ENCODE measurements at places on chromosomes 6 and 20.

DNA sequence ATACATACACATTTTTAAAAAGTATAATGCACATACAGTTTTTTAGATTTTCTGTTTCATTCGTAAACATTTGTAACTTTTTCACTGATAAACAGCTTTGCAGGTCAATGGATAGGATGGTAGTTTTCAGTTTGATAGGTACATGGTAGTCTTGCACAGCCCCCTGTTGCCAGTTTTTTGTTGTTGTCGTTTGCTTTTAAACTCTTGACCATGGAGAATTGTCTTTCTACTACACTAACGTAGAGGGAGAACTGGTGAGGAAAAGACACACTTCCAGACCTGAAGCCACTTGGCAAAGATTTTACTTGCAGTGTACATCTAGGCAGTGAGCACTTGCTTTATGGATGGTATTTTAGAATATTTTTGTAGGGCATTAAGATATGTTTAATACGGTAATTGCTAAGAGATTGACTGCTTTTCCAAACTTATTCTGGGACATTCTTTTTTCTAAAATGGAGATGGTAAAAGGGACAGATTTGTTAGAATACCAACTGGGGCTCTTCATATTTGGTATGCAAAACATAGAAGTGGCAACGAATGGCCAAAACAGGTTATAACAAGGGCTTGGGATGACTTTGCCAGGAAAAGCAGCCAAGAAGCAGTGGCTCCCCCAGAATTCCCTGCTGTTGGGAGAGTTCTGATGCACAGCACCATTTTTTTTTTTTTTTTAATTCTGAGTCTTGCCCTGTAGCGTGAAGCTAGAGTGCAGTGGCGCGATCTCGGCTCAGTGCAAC, 1.5 kb downstream of the PYGB start:
- DNase-seq: no peak

DNA sequence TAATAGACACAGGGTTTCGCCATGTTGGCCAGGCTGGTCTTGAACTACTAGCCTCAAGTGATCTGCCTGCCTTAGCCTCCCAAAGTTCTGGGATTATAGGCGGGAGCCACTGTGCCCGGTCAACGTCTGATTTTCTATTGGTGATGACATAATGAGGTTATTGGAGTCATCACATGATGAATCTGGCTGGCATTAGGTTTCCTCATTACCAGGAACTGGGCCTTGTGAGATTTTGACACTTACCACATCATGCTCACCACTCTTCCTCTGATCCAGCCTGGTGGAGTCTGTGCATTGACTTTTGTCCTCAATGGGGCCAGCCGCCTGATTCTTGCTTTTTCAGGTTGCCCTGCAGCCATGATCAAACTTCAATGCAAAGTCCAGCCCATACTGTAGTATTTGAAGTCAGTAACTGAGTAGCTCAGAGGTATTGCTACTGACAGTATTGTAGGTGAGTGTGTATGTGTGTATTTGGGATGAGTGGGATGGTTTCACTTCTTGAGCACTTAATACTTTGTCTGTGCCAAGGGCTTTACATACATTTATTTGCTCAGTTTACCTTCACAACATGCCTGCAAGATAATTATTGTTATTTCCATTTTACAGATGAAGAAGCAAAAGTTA, 16.0 kb downstream of the ANKS1A start:
- DNase-seq: no peak

DNA sequence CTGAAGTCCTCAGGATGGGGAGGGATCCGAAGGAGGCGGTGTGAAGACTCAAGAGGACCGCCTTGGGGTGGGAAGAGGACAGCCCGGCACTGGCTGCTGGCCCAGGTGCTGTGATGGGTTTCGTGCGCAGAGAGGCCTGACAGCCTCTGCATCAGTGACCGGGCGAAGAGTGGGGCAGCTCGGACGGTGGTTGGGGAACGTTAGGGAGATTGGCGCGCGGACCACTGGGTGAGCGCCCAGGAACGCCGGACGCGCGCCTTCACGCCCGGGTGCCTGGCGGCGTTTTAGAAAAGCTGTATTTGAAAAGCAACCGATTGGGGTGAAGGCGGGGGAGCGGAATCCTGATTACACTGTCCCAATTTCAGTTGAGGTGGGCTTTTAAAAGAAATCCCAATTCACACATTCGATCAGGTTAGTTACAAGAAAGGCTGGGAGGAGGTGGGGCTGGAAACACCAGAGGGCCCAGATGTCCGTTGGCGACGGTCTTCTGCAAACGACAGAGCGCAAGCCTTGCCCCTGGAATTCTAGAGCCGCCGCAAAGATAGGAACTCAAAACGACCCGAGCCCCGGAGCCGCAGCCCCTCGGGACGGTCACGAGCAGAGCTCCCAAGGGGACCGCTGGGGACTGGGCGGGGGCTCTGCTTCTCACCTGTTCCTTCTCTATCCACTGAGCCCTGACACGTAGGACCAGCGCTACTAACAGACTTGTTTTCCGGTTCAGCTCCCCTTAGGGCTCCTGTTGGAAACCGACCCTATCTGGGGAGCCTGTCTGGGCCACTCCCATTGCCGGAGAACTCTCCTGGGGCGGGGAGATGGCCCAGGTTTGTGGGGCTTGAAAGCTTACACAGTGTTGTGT, 8.5 kb upstream of the TRIM40 start:
- DNase-seq: no peak

GRCh38 chr6:90286884-90287488, 9.7 kb downstream of the BACH2 start:
- DNase-seq: no peak

GRCh38 chr6:31799781-31800180, 4.2 kb upstream of the VARS1 start:
- DNase-seq: no peak

DNA sequence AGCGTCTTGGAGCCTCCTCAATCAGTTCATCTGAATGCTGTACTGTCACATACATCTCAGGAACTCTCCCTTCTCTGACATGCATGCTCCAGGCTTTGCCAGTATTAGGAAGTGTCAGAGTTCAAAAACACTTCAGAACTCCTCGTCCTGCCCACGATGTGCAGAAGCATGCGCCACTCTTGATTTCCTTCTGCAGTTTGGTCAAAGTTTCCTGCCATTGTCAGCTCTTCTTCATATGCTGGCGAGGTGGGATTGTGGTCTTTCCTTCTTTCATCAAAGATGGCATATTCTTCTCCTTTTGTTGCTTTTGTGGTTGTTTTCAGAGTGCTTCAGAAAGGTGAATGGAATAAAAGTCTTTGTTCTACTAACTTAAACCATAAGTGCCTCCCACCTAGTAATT, 21.0 kb downstream of the SLC13A3 start:
- no peak for DNase-seq

DNA sequence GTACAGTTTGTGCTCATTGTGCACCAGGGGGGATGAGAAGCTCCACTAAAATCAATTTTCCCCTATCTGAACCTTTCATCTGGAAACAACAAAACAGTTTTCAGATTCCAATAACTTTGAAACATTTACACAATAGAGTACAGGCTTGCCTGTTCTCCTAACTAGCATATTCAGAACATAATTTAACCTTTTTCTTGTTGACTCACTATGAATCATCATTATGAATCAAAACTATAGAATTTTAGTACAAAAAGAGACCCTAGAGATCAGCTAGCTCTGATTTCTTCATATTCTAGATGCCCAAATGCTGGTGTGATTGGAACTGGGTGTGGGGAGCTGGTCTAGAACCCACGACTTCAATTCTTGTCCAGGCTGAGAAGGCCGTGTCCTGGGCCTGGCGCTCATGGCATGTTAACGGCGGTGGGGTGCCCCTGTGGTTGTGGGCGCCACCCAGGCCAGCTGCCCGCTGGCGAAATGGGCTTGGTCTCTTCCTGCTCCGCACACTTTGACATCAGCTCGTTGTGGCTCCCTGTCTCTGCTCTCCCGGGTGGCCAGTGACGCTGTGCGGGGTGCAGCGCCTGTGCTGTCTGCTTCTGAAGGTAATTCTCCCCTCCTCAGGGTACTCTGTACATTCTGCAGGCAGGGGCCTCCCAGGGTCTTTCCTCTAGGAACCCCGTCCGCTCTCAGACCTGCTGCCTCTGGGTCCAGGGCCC, 29.9 kb upstream of the AGPAT4 start:
- no peak for DNase-seq

DNA sequence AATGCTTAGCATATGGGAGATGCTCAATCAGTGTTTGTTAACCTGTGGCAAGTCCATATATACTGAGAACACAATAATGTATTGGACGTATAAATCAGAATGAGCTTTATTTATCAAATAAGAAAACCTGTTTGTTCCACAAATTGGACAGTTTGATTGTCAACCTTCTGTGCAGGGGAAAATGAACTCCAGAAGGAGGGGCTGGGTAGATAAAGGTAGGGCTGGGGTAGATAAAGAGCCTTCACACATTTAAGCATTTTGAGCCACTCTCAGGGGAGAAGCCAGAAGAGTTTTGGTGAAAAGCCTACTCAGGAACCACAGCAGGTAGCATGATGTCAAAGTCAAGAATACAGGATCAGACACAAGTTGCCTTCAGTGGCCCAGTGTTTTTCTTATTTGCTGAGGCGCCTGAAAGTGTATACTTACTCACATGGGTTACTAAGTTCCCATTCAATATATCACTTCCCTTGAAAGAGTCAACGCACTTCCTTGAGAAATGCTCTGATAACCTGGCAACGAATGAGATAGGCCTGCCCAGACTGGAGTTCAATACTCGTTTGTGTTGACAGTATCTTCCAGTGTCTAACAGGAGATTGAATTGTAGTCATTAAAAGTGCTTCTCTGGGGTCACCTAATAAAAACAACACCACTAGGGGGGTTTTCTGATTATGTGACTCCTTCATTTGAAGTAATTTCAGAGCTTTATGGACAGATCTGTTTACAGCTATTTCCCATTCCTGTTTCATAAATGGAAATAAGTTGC, 263.9 kb upstream of the CITED2 start:
- DNase-seq: no peak

DNA sequence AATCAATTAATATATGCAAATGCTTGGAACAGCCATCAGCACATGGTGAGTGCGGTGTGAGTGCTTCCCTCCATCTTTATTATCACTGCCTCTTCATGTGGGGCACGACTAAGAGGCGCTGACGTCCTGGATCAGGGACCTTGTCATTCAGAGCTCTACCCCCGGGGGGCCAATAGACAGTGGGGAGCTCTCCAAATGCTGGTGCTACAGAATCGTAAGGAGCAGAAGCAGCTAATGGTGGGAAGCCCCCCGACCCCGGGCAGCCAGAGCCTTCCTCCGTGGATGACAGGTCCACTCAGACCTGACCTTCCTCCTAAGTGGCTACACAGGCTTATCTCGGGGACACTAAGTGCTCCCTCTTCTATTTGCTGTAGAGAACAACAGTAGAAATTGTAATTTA, 257.5 kb upstream of the PMEPA1 start:
- DNase-seq: no peak

DNA sequence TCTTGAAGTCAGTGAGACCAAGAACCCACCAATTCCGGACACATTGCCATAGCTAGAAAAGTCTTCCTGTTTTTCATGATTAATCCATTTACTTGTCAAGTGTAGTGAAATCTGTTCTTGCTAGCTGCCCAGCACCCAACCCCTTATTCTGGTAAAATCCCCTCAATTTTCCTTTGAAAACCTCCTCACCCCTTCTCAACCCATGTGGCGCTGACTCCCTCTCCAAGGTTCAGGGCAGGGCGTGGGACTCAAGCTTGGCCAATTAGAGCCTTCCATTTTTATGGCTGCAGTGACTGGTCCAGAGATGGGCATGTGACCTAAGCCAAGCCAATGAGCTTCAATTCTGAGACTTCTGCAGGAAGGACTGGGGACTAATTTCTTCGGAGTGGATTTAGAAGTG, 9.8 kb upstream of the ZBP1 start:
- DNase-seq: no peak

GRCh38 chr20:10679269-10679668, 5.5 kb upstream of the JAG1 start:
- no peak for DNase-seq
